ENCODE measurements at places on chromosomes 4 and X.

DNA sequence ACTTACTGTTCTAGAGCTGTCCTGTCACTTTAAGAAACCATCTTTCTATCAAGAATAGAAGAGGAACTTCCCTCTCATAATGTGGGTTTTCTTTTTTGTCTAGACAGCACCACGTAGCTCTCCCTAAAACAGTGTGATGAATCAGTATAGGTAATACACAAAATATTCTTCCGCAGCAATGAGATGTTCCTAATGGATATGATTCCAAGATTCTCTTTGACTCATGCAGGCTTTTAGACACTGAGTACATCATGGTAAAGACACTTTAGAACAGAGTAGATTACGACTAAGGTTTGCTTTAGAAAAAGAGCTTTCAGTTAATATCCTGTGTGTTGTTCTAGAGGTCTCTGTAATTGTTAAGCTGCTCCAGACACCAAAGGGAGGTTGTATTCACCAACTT, 69.8 kb downstream of the PTTG2 start:
- no peak for DNase-seq

DNA sequence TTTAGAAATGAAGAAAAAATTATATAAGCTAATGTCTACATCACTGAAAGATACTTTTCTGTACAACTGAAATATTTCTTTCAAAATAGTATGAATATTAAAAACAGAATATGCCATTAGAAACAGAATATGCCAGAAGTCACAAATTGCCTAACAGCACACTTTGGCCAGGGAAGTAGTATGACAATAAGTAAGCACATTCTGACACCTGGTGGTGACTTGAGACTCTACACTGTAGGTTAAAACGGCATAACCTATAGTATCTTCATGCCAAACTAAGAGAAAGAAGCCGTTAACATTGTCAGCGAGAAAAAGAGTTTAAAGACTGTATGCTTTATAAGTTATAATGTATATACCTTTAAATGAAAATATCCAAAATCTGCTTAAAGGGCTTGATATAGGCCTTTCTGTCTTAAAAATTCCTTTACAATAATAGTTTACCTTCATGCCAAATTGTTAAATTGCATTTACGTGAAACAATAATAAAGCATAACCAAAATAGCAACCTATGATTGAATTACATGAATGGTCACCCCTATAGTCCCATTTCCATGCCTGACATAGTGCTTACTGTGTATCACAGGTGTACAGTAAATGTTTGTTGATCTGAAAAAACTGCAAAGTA, 32.8 kb downstream of the FAM13A start:
- peak; percentile 3 for DNase-seq

DNA sequence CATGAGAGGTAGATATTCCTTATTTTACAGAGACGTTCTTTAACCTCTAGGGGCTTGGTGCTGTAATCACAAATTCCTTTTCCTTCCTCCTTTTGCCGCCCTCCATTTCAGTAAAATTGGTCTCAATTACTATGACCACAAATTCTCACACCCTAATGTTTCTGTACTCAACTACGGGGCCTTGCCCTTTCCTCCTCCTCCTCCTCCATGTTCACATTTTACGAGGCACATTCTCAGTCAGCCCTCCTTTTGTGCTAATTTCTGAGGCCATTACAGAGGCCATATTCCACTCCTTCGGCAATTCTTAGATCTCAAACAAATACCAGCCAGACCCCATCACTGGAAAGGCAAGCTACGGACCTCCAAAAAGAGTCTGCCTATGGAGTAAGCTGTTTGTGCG, 92.1 kb downstream of the SH3KBP1 start:
- no peak for DNase-seq

GRCh38 chr4:76233967-76234678, 17.4 kb upstream of the FAM47E start:
- DNase-seq = no peak

DNA sequence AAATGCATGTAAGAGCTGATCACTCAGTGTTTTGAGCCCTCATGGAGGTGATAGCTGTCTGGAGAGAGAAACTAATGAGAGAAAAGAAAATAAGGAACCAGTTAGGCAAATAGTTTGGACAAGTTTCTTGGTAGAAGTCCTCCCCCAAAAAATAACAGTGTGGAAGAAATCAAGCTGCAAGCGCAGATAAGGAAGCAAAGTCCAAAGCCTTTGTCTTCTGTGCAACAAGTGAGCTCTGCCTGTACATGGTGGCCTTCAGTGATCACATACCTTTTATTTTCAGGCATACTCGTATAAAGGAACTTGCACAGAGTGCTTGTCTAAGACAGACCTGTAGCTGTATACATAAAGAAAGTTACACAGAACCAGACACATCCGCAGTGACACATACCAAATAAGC, 2.5 kb upstream of the UGT2A3 start:
- no peak for DNase-seq

GRCh38 chr4:93897559-93897958, 69.0 kb downstream of the ATOH1 start:
- no peak for DNase-seq

DNA sequence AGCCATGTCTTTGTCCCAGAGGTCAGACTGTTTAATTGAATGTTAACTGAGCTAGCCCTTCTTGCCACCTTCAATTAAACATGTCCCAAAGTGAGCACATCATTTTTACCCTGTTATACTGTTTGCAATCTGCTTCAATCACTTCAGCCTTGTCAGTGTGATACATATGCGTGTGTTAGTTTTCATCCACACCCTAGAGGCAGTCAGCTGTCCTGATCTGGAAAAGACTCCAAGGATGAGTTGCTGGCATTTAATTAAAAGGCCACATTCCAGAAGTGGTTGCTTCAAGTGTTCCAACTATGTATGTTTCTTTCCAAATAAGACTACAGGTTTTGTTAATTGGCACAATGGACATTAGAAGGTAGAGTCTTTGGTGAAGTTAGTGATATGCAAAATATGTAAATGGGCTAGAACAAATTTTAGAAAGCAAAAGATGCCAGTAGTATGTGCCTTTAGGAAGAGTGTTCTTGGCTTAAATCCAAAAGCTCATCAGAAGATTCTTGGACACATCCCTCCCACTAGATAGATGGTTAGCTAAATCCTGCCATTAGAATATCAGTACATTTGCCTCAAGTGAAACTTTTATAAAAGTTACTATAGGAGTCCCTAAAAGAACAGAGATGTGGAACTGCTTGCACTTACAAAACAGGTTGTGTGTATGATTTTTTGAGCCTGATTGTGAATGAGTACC, 79.5 kb upstream of the SLIT2 start:
- DNase-seq = no peak

- no peak for DNase-seq
These were observed 307.6 kb upstream of the NOCT start for GRCh38 chr4:138707746-138708677.

DNA sequence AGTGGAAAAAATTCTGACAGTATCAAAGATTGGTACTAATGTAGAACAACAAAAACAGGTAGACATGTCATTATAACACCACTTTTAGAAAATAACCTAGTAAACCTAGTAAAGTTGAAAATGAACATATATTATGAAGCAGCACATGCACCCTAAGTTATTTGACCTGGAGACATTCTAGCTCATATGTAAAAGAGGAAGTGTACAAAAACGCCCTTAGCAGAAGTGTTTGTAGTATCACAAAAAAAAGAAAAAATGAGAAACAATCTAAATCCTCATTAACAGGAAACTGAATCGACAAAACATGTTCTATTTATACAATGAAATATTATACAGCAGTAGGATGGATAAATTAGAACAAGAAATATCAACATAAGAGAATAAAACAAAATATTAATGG, 318.9 kb upstream of the PPP1R2C start:
- no peak for DNase-seq

- DNase-seq = no peak
These were observed 12.1 kb downstream of the FGD1 start for GRCh38 chrX:54483946-54484345.

DNA sequence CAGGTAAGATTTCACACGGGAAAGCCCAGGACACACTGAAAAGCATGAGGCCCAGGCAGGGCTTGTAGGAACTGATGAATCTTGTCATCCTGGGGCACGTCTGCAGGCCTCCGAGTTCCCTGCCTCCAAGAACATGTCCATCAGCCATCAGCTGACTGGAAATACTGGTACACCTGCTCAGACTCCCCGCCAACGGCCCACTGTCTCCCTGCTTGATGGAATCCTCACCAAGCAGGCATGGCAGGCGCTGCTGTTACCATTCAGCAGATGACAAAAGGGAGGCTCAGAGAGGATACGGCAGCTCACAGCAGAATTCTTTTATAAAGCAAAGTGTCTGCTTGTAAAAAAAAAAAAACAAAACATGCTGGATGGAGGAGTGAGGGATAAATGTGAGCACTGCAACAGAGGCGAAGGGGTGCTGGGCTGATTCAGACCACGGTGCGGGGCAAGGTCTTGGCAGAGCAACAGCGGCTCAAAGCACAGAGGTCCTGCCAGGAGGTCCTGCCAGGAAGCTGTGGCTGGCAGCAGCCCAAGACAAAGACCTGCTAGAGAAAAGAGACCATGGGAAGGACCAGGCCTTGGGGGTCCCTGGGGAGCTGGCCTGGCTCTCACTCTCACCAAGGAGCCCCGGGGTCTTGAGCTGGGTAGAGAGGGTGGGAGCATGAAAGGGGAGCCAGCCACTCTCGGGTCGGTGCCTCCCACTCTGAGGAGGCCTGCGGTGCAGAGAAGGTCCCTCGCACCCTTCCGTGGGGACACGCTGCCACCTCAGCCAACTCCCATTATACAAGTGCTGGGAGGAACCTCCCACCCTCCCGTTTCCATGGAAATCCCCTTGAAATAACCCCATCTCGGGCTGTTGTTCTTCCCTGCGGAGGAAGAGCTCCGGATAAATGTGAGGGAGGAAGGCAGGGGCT, 25.6 kb downstream of the PPP2R2C start:
- no peak for DNase-seq

DNA sequence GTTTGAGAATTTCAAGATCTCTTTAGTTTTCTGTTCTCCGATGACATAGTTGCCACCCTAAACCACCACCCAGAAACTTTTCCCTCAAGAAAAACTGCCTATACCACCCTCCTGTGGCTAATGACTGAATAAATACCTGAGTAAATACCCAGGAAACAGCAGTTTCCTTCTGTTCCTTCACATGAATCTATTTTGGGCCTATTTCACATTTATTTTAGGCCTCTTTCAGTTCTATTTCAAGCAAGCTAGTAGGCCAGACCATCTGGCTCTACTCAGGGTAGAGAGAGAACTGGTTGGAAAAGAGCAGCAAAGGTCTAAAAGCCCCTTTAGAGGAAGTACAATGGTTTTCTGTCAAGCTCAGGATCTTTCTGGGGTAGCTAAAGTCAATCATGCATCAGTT, 23.4 kb downstream of the ARHGEF9 start:
- DNase-seq = no peak

GRCh38 chrX:138945219-138945618, 233.7 kb upstream of the FGF13 start:
- no peak for DNase-seq
